Mesendoderm (in vitro differentiated cells): ENCODE measurements at places on chromosomes 2 and 18.

- no peak for DNase-seq
These were observed 42.5 kb downstream of the MAP4K3 start for GRCh38 chr2:39394516-39394961.

- DNase-seq = peak; percentile 97
These were observed 36.2 kb upstream of the ACAA2 start for GRCh38 chr18:49849331-49850217.

GRCh38 chr2:119713819-119714490 is 35.0 kb downstream of the TMEM177 start:
- DNase-seq = no peak

DNA sequence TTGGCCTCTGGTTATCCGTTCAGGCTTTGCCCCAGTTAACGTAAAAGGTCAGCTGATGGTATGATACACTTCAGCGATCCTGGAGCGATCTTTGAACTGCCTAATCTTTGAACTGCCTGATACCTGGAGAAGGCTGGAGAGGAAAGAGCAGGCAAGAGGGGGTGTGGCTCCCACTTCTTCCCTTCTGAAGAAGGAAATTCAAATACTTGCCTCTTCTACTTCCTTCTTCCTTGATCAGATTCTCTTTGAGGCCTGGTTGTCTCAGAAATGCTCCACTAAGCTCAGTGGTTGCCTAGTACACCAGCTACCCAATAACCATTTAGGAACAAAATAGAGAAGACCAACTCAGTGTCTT is 619 bp downstream of the GALM start:
- no peak for DNase-seq

DNA sequence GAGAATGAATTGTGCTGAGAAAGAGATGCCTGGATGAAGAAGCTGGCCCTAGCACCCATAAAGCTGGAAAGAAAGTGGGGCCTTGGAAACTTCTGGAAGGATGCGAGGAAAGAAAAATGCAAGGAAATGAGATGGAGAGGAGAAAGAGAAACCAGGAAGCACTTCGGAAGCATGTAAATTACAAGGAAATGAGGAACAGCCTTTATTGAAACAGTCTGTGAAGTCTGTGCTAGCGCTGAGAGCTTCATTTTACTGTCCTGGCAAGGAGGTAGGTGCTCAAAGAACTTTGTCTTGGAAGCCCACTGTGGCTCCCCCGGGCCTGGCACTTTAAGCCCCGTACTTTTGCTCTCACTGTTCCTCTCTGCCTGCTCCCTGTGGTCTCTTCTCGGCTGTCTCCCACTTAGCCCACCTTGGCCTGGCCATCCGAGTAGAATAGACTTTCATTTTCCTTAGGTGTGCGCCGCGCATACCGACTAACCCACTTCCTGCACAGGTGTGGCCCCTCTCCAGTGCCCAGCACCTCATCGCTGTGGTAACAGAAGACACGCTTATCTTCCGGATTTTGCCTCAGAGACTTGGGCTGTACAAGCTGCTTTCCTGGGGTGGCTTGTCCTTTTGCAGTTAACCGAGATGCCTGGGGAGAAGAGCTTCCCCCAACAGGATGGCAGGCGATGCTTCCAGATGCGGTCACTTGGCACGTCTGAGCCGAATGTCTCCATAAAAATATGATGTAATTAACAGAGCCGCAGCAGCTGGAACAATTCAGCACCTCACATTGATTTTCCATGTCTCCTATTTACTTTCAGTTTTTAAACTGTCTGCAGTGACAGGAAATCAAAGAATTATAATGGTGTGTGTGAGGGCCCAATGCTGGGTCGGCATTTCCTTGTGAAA is 199.6 kb downstream of the HRH4 start:
- DNase-seq = no peak

DNA sequence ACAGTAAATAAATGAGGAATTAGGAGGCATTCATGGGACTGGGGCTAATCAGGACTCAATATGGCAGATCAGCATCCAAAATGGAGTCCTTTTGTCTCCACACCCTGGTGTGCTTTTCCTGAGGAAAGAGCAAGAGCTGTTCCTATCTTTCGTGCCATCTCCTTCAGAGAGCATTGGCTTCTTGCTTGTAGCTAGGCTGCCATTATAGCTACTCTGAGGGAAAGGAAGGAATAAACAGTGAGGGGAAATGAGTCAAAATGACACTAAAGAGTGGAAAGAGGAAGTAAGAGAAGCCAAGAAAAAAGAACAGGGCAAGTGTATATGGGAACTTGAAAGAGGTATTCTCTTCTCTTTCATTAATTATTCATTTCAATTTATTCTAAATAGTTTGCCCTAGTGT is 8.4 kb upstream of the NMI start:
- no peak for DNase-seq

DNA sequence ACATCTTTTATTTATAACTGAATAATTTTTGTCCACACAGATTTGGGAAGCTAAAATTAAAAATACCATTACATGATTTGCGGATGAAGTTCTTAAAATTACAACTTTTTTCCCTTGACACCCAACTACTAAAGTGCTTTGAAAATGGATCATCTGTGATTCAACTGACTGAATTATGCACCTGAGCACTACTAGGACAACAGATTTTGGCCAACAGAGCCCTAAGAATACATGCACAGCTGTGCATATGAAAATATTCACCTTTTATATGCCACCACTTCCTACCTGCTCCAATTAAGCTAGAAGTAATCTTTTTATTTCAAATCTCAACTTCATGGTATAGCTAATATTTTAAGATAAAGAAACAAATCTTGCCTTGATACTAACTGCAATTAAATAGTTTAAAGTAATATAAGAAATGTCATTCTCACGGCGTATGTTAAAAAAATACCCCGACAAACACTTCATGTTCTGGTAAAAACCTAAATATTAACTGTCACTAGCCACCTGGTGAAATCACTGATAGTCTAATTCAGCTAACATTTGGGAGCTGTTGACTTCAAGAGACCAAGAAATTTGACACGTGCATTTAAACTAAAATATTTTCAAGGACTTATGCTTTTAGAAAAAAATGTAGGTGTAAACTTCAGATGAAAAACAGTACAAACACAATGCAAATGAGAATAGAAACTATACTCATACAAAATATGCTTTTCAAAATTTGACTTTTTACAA is 153.7 kb downstream of the SRBD1 start:
- no peak for DNase-seq

GRCh38 chr2:222823183-222823930 is 37.5 kb upstream of the ACSL3 start:
- no peak for DNase-seq

DNA sequence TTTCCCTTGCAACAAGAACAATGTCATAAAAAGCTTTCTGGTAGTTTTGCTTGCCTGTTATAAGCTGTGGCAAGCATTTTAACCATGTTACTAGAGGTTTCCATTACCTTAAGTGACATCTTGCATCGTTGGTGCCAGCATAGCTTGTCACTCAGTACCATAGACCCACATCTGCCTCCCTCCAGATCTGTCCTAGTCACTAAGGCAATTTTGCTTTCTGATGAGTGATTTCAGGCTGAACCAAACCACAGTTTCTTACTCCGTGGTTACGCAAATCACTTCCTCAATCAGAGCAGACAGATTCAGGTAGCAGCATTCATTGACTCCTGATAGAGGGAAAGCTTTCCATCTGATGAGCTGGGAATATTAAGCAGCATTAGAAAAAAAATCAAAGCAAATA is 1057.5 kb upstream of the FAM98A start:
- no peak for DNase-seq

GRCh38 chr18:23849141-23849540 is 159.9 kb downstream of the LAMA3 start:
- DNase-seq = no peak

- no peak for DNase-seq
These were observed 126.7 kb downstream of the STK39 start for GRCh38 chr2:168120730-168121129.

DNA sequence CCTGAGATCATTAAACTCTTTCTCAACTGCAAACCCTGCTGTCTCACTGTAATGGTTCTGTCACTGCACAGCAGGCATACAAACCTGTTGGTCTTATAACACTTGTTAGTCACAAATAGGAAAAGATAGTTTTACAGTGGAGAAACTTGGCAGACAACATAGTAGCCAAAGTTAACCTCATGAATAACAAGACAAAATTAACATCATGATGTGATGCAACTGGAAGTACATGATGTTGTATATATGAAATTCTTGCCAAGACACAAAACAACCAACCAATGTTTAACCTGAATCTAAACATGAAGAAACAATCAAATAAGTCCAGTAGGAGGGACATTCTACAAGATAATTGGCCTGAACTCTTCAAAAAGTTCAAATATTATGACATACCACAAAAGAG is 189.3 kb downstream of the RNF152 start:
- no peak for DNase-seq

DNA sequence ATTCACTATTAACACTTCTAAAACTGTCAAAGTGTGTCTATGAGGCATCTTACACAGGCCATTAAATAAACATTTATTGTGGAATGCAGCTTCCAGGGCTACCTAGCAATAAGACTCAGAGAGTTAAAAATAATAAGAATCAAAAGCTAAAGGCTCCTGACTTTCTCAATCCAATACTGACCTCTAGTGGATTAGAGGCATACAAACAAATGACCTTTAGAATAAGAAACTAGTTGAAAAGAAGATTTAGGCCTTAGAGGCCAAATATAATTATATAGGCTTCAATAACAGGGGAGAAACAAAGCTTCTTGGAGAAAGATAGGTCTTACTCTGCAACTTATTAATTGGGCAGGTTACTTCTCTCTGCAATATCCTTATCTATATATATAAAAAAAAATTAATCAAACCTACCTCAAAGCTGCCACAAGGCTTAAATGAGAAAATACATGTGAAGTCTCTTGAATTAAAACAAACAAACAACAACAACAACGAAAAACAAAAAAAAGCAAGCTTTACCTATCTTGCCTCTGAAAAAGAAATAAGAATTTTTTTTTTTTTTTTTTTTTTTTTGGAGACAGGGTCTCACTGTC is 246.1 kb downstream of the EXOC6B start:
- DNase-seq = peak; percentile 59
